ENCODE measurements at places on chromosomes 4 and X.

DNA sequence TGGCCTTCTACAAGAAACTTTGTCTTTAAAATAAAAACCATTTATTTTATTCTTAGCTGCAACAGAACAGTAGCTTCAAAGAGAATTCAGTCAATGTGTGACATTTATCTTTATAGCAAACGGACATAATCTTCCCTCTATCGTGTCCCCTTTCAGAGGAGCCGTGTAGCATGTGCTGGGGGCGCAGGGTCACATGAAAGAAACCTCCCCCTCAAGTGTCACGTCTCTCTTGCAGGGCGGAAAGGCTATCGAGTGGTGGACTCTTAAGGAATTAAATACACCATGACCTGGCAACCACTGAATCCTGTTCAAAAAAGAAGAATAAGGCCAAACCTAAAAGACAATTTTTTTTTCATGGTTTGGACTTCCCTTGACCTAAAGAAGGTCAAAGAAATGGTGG lies 40.2 kb downstream of the ZNF827 start:
- no peak for DNase-seq

DNA sequence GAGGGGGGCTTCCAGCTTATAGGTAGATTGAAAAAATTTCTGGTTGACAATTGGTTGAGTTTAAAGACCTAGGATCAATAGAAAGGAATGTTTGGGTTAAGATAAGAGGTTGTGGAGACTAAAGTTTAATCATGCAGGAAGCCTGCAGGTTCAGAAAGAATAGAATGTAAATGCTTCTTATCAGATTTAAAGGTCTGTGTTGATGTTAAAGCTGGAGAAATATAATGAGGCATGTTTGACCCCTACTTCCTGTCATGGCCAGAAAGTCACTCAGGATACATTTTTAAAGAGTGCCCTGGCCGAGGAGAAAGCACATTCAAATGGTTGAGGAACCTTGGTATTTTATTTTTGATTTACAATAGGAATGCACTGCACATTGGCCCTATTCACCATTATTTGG lies 3.9 kb upstream of the RRAGB start:
- no peak for DNase-seq

DNA sequence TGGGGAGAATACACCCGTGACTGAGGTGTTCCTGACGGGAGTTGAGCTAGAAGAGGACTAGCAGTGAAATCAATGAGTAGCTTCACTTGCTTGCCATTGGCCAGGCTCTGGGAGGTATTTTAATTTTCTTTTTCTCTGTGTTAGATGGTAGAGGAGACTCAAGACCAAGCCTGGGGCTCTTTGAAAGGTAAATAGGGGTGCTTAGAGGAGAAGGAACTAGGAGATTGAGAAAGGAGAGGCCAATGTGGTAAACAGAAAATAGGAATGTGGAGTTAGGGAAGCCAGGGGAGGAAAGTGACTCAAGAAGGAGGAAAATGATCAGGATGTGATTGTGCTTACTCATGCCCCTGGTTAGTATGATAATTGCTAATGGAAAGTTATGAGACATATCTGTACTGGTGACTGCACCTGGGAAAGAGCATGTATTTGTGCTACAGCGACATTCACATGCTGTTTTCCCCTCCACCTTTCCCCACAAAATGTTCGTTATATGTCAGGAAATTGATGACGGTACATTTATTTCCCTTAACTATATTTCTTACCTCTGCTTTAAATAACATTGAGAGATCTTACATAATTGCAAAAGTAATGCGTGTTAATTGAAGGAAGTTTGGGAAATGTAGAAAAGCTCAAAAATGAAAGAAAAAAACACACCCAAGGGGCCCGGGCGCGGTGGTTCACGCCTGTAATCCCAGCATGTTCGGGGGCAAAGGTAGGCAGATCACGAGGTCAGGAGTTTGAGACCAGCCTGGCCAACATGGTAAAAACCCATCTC lies 16.9 kb upstream of the LRBA start:
- DNase-seq = no peak

DNA sequence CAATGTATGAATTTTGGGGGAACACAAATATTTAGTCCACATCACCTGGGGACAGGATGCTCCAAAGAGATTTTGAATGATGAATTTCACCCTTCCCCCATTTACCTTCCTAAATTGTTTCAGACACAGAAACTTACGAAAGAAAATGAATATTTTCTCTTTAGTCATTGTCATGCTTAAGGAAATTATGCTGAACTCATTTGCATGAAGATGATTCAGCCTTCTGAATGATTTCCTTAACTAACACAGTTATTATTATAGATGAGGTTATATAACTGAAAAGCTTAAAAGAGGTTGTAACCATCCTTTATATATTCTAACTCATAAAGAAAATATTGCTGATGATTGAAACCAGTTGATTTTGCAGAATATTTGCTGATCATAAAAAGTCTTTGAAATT lies 61.1 kb downstream of the KCNIP4 start:
- DNase-seq = no peak

GRCh38 chr4:40586034-40586433 lies 43.6 kb downstream of the RBM47 start:
- no peak for DNase-seq

- DNase-seq = no peak
Observed at GRCh38 chrX:101682723-101683122, 23.1 kb upstream of the ARMCX2 start.

DNA sequence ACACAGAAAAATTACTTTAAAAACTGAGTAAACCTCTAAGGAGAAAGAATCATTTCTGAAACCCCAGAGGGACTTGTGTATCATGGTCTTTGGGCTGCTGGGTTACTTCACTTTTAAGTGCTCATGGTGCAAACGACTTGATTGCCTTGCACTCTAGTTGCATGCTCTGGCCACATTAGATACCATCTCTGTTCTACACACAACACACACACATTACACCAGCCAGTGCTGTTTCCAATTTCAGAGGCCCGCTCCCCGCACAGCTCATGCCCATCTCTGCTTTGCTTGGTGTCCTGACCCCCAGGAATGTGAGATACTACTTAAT lies 2.1 kb downstream of the PPP3CA start:
- no peak for DNase-seq

DNA sequence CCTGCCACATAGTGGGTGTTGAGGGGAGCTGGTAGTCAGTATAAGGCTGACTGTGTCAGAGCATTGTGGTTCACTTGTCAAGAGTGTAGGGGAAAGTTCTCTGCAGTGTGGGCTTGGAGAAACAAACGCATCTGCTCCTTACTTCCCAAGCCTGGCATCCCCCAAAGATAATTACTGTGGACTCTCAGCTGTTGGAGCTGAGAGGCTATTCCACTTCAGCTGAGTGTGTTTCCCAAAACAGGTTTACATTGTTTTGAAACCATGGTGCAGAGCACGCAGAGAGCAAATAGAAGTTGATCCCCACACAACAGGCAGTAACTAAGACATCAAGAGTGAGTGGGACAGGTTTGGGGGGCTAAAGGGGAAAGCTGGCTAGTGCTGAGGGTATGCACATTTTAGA lies 181.0 kb upstream of the EOLA2 start:
- no peak for DNase-seq

GRCh38 chrX:5756616-5757015 lies 472.1 kb downstream of the NLGN4X start:
- DNase-seq = no peak

DNA sequence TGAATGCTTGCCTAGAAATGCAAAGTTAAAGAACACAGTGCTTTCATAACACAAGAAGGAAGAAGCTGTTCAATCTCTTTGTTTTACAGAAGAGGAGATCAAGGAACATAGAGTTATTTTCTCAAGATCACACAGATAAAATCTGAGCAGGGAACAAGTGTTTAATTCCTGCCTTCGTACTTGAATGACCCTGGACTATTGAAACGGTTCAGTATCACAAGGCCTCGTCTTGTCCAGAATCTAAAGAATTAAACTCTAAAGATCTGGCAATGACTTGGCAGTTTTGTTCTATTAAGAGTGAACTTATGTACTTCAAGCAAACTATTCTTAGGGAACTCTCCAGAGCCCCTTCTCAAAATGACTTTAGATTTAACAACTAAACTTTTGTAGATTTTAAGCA lies 97.7 kb downstream of the ANXA5 start:
- DNase-seq = no peak

DNA sequence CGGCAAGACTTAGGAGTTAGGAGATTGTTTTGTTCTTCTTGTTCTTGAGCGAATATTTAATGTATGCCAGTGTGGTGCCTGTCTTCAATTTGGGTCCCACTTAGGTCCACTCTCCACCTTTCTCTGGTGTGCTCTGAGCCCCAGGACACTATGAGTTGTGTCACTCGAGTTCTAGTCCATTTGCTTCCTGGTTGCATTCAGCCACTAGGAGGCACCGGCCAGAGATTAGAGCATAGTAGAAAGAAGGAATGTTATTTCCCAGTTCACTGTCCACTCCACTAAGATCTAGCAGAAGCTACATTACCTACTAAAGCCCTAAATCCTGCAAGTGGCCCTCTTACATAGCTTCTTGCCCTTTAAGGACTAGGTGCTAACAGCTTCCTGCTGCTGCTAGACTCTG lies 326.9 kb downstream of the NAF1 start:
- DNase-seq = no peak

- DNase-seq = no peak
Observed at GRCh38 chr4:174316954-174317353, 33.2 kb downstream of the CEP44 start.

DNA sequence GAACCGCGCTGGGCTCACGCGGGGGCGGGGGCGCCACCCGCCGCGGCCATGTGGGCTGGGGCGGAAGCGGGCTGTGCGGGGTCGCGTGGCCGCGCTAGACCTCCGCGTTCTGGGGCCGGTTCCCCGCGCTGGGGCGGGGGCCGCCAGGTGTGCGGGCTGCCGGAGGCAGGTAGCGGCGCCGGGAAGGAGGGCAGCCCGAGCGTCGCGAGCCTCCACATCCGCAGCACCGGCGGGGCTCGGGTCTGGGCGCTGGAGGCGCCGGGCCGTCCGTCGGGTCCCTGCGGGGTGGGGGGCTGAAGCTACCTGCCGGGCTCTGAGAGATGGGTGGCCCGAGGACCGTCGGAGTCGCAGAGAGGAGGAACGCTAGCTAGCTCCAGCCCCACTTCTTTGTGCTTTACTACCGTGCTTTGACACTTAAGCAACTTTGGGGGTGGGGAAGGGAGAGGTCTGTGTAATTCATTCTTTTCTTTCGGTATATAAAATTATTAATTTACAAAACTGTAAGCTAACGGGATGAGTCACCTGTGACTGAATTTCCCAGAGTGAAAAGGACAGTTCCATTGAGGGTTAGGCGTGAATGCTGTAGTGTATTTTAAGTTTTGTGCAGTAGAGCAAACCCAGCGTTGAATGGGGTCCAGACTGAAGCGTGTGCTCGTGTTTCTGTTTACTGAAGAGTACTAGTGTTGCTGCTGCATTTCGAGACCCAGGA lies 689 bp downstream of the METAP1 start:
- DNase-seq = peak; percentile 23

DNA sequence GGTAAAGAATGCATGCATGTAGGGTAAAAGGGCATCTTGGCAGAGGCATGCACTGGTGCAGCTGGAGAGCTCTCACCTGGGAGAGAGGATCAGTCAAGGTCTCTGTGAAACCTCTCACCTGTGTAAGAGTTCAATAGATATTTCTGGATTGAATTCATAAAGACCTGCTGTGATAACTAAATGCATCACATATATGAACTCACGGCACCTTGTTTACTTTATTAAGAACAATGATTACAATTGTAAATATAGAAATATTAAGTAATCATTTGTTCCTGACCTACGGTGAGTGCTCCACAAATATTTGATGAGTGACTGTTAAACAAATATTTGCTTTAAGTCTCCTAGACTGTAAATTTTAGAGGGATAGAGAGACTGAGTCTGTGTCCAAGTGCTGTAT lies 85.9 kb upstream of the PAQR3 start:
- no peak for DNase-seq

DNA sequence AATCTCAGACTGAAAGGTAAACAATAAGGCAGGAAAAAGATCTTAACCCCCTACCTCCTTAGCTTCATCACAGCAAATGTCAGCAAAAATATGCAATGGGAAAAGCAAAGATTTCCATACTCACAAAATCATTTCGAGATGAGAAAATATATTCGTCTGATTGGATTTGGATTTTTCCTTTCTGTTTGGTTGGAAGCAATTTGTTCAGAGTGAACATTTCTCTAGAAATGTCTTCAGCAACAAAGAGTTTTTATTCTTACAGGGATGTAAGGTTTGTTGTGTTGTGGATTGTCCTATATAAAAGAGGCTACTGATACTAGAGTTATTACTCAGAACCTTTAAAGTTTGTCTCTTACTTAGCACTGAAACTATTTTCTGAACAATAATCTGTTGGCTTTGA lies 23.8 kb downstream of the GRIA2 start:
- no peak for DNase-seq

- no peak for DNase-seq
Observed at GRCh38 chr4:80685214-80685613, 345.3 kb upstream of the BMP3 start.

DNA sequence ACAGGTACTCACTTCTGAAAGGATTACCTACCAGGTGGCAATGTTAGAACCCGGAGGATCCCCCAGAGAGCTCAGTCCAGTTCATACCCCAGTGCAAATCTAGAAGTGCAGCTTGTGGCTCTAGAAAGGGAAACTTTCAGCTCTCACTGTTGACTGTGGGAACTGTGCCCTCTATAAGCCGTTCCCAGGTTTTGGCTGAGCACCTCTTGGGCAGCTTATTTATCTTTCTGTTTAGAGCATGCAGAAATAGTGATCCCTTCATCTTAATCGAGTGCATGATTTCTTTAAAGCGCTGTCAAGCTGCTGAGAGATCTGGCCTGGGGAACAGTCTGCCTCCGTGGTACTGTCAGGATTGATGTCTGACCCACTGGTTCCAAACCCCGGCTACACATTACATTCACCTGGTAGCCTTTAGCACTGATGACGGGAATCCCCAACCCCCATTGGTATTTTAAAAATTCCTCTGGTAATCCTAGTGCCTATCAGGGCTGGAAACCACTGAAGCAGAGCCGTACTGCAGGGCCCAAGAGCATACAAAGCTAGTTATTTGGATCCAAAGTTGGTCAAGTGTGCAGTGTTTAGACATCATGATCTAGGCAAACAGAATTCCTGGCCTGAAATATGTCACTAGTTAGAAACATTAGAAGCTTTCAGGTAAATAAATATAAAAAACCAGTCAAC lies 103.2 kb downstream of the KLHL8 start:
- DNase-seq = no peak

GRCh38 chrX:11558972-11559371 lies 106.7 kb downstream of the ARHGAP6 start:
- DNase-seq = no peak

- DNase-seq = no peak
Observed at GRCh38 chr4:21113496-21114223, 413.4 kb downstream of the PACRGL start.

DNA sequence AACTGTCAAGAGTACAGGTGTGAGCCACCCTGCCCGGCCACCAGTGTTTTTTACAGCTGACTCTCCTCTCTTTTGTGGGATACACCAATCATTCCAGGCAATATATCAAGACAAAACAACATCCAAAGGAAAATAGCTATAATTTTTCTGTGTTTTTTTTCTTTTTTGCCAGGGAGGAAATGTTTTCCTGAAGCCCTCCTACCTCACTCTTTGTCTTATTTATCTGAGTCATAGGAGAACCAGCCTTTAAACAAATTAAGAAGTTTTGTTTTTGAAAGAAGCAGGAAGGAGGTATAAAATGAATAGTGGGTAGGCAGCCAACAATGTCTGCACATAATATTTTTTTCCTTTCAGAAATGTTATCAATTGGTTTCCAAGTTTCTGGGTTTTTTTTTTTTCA lies 493.9 kb downstream of the CCSER1 start:
- no peak for DNase-seq
